H9 (cell line): ENCODE measurements at places on chromosomes 2 and 18.

DNA sequence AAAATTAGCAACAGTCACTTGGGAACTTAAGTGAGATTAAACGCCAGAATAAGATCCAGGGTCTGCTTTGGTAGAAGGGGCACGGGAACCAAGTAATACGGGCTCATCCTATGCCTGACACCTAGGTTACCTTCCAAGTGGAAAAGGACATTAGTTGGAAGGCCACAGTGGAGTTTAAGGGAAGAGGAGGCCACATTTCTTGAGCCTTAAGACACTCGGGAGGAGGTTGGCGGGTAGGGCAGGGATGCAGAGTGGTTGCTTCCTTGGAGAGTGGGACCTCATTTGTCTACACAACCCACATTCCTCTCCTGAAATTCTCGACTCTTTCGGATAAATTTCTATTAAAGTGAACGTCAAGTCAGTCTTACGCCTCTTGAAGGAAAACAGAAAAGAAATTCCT, 510 bp upstream of the DNAH6 start:
- no peak for DNase-seq

GRCh38 chr2:100891906-100892642, 72.1 kb downstream of the NPAS2 start:
- DNase-seq: no peak

DNA sequence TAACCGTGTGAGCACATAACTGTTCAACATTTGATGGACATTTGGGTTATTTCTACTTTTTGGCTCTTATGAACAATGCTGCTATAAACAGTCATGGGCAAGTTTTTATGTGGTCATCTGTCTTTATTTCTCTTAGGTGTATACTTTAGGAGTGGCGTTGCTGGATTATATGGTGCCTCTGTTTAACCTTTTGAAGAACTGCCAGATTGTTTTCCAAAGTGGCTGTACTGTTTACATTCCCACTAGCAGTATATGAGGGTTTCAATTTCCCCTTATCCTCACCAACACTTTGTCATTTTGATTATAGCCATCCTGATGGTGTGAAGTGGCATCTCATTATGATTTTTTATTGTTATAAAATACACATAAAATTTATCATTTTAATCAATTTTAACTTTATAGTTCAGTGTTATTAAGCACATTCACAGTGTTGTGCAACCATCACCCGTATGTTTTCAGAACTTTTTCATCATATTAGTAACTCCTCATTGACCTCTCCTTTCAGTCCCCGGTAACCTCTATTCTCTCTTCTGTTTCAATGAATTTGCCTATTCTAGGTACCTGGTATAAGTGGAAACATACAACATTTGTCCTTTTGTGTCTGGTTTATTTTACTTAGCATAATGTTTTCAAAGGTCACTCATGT, 55.4 kb downstream of the EML4 start:
- DNase-seq: no peak

DNA sequence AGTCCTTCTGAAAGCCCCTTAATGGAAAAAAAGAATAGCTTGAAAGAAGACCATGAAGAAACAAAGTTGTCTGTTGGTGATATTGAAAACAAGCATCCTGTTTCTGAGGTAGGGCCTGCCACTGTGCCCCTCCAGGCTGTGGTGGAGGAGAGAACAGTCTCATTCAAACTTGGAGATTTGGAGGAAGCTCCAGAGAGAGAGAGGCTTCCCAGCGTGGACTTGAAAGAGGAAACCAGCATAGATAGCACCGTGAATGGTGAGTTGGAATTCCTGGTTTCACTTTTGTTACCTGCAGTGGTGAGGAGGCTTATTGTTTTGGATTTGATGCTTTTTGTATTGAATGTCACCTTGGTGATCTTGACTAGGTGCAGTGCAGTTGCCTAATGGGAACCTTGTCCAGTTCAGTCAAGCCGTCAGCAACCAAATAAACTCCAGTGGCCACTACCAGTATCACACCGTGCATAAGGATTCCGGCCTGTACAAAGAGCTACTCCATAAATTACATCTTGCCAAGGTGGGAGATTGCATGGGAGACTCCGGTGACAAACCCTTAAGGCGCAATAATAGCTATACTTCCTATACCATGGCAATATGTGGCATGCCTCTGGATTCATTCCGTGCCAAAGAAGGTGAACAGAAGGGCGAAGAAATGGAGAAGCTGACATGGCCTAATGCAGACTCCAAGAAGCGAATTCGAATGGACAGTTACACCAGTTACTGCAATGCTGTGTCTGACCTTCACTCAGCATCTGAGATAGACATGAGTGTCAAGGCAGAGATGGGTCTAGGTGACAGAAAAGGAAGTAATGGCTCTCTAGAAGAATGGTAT, 13.3 kb downstream of the SLC20A1 start:
- no peak for DNase-seq

DNA sequence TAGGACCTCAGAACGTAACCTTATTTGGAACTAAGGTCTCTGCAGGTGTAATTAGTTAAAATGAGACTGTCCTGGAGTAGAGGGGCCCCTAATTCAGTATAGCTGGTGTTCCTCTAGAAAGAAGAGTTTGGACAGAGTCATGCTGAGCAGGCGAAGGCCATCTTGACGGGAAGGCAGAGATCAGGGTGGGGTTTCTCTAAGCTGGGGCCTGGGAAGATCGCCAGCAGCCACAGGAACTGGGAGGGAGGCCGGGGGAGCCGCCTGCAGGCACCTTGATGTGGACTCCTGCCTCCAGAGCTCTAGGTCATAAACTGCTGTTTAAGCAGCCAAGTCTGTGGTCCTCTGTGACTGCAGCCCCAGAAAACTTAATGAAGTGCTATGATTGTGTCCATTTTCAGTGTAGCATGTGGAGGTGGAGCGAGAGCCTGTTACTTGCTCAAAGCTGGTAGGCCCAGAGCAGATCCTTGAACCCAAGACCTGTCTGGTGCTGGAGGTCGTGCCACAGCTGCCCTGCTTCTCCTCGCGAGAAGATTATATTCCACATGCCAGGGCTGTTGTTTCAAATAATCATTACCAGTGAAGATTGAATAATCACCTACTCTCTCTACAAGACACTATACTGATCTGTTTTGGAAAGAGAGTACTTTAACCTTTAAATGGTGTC, 105.7 kb downstream of the TPO start:
- no peak for DNase-seq

DNA sequence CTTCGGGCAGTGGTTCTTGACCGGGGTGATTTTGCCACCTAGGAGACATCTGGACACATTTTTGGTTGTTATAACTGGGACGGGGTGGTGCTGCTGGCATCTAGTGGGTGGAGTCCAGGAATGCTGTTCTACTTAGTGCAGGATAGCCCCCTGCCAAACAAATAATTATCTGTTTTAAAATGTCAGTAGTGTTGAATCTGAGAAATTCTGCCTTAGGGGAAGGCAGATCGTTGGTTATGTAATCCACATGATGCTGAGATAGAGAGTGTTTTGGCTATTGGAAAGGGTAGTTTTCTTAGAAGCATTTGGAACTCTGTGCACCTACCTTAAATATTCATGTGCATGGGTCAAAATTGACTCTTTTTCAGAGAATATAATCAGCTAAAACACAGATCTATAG, 199.0 kb downstream of the TPGS2 start:
- no peak for DNase-seq

DNA sequence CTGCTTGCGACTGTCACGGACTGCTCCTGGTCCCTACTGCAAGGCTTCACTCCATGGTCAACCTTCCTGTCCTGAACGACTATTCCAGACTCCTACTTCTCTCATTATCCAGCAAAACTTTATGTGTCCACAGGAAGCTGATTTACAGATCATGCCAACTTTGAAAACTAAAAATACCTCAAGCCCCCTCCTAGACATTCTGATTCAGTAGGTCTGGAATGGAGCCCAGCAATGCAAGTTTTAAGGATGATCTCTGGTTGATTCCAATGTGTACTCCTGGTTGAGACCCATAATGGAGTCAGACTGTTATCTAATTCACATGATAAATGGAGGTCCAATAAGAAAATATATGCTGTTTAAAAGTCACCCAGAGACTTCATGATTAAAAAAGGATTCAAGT, 13.1 kb upstream of the LRATD1 start:
- DNase-seq: no peak

DNA sequence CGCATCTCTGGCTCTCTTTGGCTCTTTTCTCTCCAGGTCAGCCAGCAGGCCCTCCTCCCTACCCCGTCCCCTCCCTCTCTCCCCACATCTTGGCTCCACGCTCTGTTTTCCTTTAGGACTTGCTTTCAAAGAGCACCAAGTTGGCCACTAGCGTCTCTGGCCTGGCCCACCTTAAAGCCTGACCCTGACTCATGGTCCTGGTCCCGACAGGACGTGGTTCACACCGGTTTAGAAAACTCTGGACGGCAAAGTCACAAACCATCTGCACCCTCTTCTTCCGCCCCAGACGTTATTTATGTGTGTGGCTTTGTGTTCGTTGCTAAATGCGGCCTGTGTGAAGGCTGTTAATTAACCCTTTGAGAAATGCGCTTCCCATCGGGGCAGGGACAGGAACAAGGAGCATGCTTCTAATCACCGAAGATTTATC, 169.0 kb upstream of the HAAO start:
- DNase-seq: no peak

DNA sequence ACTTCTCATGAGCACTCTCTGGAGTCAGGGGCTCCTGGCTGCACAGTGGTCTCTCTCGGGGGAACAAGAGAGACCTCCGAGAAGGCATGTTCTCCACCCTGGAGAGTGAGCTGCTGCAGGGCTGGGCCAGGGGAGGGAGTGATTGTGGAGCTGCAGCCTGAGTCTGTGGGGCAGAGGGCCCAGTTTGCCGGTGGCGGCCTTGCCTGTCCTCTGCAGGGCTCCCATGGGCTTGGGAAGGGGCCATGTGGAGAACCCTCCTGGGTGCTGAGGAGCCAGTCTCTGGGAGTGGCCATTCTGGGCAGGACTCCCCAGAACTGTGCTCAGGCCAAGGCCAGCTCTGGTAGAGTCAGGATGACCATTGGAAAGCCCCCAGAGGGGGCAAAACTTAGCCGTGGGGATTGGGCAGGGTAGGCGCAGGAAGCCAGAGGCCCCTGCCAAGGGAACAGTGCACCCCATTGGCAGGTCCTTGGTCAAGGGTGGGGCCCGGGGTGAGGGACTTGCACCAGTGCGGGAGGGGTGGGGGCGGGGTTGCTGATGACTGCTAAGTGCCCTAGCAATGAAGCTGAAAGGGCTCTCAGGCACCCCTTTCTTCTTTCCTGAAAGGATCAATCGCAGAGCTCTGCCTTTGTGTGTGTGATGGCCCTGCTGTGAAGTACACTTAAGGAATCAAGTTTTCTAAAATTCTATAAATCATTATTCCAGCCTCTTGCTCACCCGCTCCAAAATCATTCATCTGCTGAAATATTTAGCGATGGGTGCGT, 69.7 kb upstream of the BOD1L2 start:
- DNase-seq: no peak

DNA sequence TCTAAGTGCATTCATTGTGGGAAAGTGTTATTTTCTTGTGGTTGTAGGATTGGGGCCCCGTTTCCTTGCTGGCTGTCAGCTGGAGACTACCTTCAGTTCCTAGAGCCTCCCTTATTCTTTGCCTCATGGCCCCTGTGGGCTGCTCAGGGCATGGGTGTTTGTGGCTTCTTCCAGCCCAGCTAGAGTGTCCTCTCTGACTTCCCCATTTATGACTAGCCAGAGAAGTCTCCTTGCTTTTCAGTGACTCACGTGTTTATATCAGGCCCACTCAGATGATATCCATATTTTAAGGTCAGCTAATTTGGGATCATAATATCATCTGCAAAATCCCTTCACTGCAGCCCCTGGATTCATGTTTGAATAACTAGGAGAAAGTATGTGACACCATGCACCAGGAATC, 62.8 kb downstream of the DTNA start:
- DNase-seq: no peak
